Effector CD4-positive, alpha-beta T cell (primary cell): ENCODE measurements at places on chromosomes 16 and 17.

DNA sequence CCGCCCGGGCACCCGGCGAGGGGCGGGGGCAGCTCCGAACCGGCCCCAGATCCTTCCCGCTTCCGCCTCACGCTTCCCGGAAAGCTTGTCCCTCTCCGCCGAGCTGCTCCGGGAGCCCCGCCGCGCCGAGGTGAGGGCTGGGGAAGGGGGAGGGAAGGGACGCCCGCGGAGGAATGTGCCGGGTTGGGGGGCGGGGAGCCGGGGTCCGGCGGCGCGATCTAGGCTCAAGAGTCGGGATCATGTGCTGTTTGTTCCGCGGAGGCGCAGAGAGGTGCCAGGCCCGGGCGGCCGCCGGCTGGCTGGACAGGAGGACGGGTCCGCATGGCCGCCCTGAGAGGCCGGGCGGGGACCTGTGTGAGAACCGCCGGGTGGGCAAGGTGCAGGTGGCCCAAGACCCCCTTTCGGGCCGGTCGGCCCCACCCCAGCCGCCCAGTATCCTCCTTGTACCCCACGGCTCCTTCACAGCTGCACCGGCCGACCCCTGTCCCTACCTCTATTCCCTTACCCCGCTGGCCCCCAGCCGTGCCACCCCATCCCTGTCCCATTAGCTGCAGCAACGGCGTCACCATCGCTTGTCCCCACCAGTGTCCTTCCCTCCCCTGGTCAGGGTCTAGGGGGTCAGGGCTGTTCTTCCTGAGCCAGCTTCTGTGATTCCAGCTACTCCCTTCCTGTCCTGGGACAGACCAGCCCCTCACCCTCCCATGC is 429 bp downstream of the KIF1C start:
- DNase-seq: peak; percentile 23

DNA sequence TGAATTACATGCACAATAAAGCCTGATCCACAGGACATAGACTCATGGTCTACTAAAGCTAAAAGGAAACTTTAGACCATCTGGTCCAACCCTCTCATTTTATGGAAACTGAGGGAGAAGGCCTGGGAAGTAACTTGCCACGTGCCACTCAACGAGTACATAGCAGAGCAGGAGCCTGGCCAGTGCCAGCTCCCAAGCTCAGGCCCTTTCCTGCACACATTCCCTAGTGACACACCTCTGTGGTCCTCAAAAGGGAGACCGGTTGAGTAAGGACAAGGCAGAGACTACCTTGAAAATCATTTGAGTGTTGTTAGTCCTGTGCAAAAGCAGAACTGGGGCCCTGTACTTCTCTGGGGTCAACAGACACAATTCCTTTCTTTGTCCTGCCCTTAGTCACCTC is 2.8 kb downstream of the CCL4L2 start:
- no peak for DNase-seq

DNA sequence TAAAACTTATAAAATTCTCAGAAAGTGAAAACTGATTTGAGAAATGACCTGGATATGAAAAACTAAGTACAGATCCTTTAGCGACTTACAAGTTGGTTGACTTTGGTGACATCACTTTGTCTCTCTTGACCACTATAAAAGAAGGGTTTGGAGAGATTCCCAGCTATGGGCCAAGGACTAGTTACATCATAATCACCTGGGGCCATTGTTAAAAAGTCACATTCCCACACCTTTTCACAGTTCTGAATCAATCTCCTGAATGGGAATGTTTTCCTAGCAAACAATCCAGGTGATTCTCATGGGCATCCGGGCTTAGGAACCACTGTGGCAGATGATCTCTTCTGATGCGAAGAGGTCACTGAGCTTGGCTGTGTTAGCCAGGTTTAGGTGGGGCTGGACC is 620 bp upstream of the VWA3A start:
- no peak for DNase-seq

- DNase-seq: no peak
Observed at GRCh38 chr17:81429821-81430551, 34.7 kb downstream of the BAHCC1 start.

GRCh38 chr17:73017658-73018057 is 74.8 kb downstream of the SLC39A11 start:
- no peak for DNase-seq

GRCh38 chr16:64051824-64052223 is 1070.0 kb downstream of the CDH11 start:
- no peak for DNase-seq

- DNase-seq: no peak
Observed at GRCh38 chr17:49285716-49286115, 55.1 kb upstream of the PHOSPHO1 start.

- no peak for DNase-seq
Observed at GRCh38 chr17:30495586-30495985, 18.4 kb downstream of the GOSR1 start.
